ENCODE measurements at places on chromosomes 13 and 19.

DNA sequence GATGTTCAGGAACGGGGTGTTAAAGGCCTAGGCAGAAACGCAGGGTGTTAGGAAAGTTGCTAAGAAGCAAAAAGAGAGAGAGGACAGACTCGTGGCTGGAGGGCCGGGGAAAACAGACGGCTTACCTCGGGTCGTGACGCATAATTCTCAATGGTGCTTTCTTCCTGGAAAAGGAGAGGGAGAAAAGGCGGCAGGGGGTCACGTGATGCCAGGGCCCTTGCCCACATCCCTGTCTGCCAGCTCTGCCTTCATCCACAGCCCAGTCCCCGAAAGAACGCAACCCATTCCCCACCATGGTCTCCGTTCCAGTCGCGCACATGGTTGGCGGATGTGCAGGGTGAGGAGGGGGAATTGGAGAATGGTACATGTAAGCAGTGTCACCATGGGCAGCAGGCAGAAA, 1.6 kb downstream of the KRTDAP start:
- DNase-seq = no peak

- no peak for DNase-seq
Observed at GRCh38 chr13:27161980-27162379, 9.6 kb downstream of the USP12 start.

DNA sequence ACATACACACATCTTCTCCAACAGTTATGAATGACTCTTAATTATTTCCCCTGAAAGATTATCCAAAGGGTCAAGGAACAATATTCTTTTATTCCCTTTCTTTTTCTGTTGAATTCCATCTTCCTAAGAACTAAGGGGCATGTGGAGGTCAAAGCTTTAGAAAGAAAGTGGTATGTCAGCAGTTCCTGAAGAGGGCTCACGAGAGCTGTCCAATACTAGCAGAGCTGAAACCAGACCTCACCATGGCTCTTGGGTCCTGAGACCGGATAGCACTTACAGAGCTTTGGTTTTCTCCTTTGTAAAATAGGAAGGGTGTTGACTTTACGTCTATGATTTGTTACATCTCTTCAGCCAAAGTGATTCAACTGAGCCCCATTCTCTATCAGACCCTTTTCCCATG, 109.8 kb upstream of the FREM2 start:
- no peak for DNase-seq

GRCh38 chr13:45198924-45199323, 1.9 kb downstream of the KCTD4 start:
- no peak for DNase-seq

DNA sequence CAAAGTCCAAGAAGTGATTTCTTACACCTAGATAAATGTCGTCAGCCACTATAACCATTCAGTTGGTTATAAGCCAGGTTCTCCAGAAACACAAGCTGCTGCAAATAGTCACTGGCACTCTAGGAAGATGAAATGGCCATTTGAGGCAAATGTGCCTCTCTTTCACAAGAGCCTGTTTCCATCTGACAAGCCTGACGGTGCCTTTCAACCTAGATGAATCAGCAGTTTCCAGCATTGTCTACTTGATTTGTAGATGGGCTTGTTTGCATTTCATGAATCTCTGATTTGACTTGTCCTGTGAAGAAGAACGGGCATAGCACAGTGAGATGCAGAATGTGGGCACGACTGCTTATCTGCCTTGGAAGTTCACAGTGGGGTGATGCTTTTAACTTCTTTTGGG, 327.2 kb downstream of the LMO7 start:
- no peak for DNase-seq

DNA sequence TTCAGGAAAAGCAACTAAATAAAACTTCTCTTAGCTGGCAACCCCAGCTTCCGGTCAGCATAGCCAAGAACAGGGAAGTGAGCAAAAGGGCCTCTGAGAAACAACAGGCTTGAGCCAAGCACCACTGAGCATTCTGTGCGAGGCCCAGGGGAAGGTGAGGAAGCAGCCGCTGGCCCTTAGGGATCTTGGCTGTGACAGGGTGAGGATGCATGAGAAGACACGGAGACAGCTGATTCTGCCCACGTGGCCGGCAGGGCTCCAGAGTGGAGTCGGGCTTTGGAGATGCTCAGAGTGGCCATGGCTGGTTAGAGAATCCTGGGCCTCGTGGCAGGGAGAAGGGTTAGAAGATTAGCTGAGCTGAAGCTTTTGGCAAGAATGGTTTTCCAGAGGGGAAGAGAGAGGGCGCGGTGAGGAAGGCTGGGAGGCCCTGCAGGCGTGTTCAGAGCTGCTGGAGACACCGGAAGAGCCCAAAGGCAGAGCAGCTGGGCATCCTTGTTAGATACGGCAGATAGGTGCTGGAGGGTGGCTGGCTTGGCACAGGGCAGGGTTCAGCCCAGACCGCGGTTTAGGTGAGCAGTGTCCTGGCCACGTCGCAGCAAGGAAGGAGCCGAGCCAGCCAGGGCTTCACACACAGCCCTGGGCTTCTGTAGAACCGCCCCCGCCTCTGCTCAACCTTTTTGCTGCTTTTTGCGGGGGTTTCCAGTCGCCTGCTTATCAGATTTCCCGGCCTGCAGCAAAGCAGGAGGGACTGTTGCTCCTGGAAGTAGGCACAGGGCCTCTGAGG, 17.3 kb downstream of the UPF1 start:
- DNase-seq = no peak

DNA sequence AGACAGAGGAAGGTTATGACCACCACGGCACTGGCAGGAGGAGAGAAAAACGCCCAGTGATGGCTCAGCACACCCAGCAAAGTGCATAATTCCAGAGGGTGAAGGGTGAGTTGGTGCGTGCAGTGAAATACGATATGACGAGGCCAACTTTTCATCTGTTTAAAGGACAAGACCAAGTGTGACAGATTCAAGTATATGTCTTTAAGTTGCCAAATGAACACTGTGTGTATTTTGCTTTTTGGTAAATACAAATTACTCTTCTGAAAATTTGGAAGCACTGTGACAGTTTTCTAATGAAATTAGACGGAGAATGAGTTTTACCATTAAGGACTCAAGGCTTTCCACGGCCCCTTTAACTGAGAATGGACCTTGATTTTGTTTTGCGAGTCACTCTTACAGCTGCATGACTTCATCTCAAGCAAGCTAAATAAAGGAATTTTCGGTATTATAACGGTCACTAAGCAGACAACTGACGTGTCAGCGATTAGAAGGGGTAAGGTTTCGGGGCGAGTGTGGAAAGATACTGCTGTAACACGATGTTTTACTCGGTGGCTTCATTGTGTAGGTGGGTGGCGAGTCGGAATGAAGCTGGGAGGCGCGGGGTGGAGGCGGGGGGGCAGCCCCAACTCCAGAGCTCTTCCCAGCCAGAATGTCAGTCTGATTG, 22.8 kb downstream of the COL4A2 start:
- DNase-seq = no peak

DNA sequence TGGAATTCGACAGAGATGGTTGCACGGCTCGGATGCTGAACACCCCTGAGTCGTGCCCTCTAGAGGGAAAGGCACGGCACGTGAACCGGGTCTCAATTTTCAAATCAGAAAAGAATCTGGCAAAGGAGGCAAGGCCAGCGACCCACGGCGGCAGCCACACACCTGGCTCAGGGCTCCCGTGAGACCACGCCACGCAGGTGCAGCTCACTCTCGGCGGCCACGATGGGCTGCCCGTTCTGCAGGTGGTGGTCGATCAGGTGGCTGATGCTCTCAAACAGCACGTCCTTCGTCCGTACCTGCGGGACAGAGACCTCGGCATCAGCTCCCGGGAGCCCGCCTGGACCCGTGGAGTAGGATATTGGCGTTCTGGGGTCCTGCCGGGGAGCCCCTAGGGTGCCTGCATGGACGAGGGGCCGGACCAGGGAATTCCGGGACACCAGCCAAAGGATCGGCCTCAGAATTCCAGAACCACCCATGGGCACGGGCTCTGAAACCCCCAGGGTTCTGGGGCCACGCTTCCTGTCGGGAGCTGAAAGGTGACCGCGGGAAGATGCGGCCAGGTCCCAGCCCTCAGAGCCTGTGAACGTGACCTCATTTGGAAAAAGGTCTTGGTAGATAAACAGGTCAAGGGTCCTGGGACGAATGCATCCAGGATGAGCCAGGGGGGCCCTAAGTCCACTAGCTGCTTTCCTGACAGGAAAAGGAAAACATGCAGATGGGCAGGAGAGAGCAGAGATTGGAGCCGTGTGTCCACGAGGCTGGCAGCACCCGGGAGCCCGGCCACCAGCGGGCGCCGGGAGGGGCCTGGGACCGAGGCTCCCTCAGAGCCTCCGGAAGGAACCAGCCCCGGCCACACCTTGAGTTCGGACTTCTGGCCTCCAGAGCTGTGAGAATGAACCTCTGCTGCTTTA, 10.1 kb upstream of the C2CD4C start:
- DNase-seq = no peak

- no peak for DNase-seq
Observed at GRCh38 chr13:24922387-24922744, 158.4 kb downstream of the RNF17 start.

GRCh38 chr19:1836458-1837221, 11.6 kb downstream of the REXO1 start:
- no peak for DNase-seq

DNA sequence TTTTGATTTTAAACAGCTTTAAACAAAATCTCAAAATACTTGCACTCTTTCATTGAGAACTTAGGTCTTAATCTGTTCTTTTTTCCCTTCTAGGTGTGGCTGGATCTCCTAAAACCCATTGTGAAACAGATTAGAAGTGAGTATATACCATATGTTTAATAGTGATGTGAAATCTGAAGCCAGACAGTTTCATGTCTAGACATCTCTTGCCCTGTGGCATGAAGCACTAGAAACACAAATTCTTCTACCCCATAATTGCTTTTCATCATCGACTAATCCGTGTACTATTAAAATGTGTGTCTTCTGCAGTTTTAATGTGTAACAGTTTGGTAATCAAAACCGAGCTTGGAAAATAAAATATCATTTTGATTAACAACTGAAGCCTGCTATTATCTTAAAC, 188.2 kb upstream of the RNF113B start:
- no peak for DNase-seq

DNA sequence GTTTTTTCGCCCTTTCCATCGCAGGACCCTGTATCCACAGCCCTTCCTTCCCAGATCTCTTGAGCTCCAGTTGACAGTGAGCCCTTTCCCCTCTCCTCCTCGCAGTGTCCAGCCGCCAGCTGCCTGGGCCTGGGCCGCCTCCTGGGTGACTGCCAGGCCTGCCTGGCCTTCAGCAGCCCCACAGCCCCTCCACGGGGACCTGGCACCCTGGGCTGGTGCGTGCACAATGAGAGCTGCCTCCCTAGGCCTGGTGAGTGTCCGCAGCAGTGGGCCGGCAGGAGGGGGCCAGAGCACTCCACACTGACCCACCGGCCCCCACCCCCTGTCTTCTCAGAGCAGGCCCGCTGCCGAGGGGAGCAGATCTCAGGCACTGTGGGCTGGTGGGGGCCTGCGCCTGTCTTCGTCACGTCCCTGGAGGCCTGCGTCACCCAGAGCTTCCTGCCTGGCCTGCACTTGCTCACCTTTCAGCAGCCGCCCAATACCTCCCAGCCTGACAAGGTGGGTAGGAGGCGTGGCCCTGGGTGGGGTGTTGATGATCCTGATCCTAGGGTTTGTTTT, 19.0 kb downstream of the MEGF8 start:
- no peak for DNase-seq

GRCh38 chr19:6730153-6730804, 7.1 kb downstream of the GPR108 start:
- no peak for DNase-seq

DNA sequence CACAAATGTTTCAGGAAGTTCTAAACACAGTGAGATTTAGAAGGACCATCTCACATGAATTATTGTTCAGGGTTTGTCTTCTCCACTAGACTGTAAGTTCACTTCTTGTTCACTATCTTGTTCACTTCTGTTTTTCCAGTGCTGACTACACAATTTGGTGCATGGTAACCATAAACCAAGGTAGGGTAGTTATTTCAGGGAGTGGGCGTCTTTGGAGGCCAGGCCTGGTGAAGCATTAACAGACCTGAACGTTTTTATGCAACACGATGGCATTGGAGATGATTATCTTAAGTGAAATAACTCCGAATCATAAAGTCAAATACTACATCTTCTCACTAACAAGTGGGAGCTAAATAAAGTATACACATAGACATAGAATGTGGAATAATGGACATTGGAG, 14.4 kb upstream of the OXGR1 start:
- DNase-seq = no peak

DNA sequence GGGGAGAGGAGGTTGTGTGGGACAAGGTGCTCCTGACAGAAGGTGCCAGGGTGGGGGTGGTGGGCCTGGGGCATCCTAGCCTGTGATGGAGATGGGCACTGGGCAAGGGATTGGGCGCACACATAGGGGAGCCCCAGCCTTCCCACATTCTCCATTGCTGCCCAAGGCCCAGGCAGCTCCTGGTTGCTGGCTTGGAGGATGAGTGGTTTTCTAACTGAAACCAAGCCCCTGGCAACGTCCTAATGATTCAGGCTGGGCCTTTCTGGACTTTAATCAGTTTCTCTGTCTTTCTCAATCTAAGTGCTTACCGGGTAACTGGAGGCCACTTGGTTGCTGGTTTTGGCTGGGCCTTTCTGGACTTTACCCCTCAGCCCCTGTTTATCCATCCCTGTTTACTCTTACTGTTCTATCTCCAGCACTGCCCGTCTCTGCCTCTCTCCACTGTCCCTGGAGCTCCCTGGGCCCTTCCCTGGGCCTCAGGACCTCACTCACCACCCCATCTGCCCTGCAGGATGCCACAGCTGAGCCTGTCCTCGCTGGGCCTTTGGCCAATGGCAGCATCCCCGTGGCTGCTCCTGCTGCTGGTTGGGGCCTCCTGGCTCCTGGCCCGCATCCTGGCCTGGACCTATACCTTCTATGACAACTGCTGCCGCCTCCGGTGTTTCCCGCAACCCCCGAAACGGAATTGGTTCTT, 354 bp downstream of the CYP4F3 start:
- no peak for DNase-seq

DNA sequence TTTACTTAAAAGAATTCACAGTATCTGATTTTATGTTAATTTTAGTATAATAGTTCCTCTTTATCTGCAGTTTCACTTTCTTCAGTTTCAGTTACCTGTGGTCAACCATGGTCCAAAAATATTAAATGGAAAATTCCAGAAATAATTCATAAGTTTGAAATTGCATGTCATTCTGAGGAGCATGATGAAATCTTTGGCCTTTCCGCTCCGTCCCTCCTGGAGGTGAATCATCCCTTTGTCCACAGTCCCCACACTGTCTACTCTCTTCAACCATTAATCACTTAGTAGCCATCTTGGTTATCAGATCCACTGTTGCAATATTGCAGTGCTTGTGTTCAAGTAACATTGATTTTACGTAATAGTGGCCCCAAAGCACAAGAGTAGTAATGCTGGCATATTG, 26.9 kb downstream of the SLITRK6 start:
- DNase-seq = no peak

GRCh38 chr19:13841086-13841961, 35.6 kb upstream of the NANOS3 start:
- no peak for DNase-seq
